ENCODE measurements at places on chromosomes 4 and X. TPM values are rescaled to one million over a fixed set of nuclear protein-coding genes. Genes with fewer than 3 reads are reported as not detected.

TMEM175 gene
- total RNA-seq, result 17.6 TPM

CT45A10 gene
- total RNA-seq, result not detected

SLC6A14 gene
- total RNA-seq, result not detected

RNF212 gene
- total RNA-seq, result 1.2 TPM

ZCCHC18 gene
- 2.9 TPM for total RNA-seq

FNIP2 gene
- total RNA-seq, result 13.3 TPM

RBM47 gene
- total RNA-seq, result 1.1 TPM

SPIN2A gene
- total RNA-seq, result 0.47 TPM

HAND2 gene
- total RNA-seq, result not detected

HMX1 gene
- total RNA-seq, result not detected

CFAP47 gene
- total RNA-seq, result not detected

CSAG3 gene
- not detected for total RNA-seq

SATL1 gene
- not detected for total RNA-seq

GAGE2A gene
- total RNA-seq, result not detected

GCNA gene
- 4.2 TPM for total RNA-seq

CXCL3 gene
- total RNA-seq, result not detected

AGTR2 gene
- not detected for total RNA-seq

IQCM gene
- total RNA-seq, result not detected

PLA2G12A gene
- total RNA-seq, result 23.0 TPM

SLC4A4 gene
- total RNA-seq, result 1.2 TPM

FGF16 gene
- not detected for total RNA-seq

NDUFC1 gene
- total RNA-seq, result 49.6 TPM

GAGE12F gene
- total RNA-seq, result not detected

GABRQ gene
- total RNA-seq, result not detected

KIT gene
- total RNA-seq, result 0.20 TPM

EVC2 gene
- 0.84 TPM for total RNA-seq

SYN1 gene
- 0.35 TPM for total RNA-seq

FRMPD3 gene
- total RNA-seq, result 0.22 TPM

FANCB gene
- total RNA-seq, result 10.2 TPM

RELL1 gene
- total RNA-seq, result 21.4 TPM

FAM199X gene
- 10.7 TPM for total RNA-seq

TLR2 gene
- total RNA-seq, result 0.53 TPM

KLHL13 gene
- total RNA-seq, result 0.11 TPM
